ENCODE measurements at places on chromosomes 2 and 18.

GRCh38 chr2:86037795-86038192 is 67.9 kb downstream of the POLR1A start:
- DNase-seq, result no peak

DNA sequence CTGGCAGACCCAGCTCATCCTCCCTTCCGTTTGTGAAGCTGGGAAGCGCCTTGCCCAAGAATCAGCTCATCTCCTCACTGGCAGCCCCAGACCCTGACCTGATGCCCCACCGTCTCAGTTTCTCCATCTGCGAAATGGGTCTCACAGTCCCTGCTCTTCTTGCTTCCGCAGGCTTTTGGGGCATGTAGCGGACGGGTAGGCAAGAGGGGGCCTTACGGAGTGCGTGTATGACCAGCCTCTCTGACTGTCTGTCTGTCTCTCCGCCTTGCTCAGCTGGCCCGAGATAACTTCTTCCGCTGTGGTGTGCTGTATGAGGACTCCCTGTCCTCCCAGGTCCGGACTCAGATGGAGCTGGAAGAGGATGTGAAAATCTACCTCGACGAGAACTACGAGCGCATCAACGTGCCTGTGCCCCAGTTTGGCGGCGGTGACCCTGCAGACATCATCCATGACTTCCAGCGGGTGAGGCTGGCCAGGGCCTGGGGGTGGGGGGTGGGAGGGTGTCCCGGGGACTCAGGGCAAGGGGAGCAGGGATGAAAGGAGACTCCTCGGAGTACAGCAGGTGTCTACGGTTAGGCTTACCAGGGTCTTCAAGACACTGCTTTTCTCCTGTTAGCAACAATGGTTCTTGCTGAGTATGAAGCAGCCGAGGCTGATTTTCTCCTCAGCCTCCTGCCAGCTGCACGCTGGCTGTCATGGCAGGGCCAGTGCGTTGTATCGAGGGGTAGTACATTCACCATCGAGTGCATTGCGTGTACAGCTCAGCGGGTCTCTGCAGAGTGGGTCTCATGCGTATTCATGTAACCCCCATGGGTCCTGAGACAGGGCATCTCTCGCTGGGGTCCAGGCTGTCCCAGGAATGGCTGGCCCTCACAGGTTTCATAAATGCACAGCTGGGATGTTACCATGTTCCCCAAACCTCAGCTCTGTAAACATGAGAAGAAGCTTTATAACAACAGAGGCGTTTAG is 10.9 kb downstream of the ITM2C start:
- DNase-seq, result no peak

- no peak for DNase-seq
These were observed 219.6 kb downstream of the LTBP1 start for GRCh38 chr2:33166287-33166881.

- no peak for DNase-seq
These were observed 214.1 kb downstream of the TWIST2 start for GRCh38 chr2:239061824-239062570.

DNA sequence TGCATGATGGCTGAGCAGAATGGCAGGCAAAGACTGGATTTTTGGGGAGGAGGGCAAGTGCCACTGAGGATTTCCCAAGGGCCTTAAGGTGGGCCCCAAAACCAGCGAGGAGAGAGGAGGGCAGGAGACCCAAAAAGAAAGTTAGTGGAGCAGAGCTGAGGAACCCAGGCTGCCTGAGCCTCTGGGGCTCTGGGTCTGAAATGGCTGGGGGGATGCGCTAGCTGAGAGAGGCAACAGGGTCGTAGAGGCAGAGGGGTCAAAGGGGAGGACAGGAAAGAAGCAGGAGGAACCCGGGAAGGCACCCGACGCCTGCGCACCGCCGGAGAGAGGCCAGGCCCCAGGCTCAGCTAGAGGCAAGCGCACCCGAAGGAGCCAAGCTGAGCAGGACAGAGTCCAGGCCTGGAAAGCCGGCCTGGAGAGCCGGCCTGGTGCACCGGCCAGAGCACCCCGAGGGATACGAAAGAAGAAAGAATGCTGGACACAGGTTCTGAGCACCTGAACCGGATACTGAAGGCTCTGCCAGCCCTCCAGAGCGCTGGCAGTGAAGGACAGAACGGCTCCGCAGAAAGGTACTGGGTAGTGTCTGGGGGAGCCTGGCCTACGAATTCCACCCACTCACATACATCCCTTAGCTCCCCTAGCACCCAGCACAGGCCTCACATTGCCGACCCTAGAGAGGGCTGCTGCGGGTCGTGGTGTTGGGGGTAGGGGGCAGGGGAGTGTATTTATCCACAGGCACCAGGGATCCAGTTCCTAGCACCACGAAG is 39.5 kb upstream of the ATP6V1B1 start:
- no peak for DNase-seq

DNA sequence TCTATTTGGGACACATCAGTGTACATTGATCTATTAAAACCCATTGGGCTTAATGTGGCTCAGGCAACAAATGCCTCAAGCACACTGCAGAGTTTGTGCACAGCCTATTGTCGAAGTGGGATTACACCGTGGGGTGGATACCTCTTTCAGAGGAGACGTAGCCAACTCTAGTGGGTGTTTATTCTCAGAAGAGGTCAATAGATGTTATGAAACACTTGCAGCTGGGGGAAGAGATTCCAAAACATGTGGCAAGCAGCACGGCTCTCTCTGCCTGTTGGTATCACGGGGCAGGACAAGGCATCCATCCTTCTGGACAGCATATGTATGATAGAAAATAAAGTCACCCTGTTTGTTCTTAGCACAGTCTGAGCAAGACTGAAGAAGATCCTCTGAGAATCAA is 121.4 kb upstream of the COPS8 start:
- no peak for DNase-seq

DNA sequence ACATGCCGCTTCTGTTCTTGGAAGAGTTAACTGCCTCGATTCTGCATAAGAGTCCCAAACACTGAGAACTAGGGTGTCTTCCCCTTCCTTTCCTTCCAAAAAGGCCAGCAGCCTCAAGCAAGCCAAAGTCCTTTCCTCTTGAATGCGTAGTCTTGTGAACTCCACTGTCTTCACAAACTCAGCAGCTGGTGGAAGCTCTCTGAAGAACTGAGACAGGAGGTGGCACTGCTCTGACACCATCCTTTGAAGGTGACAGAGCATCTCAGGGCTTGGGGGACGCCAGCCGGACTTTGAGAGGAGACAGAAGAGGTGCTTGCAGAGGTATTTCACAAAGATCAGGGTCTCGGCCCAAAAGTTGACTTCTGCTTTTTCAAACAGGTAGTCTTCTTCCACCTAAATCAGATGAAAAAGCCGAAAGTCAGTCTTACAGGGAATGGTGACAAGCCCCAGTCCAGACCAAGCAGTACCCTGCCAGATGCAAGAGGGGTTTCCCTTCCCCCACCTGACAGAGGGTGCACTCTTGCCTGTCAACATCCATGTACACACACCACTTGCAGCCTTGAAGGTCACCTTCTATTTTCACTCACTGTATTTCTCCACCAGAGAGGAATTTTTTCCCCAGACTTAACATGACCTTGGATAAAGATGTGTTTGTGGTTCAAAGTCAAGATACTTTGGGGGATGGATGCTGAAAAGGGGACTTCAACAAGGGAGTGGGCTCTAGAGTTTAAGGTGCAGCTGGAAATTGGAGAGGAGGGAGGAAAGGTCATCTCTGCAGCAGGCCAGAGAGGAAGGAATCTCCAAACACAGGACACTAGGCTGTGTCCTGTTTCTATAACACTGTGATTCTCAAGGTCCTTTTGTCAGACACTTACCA is 4.8 kb upstream of the ZFP36L2 start:
- DNase-seq, result no peak

DNA sequence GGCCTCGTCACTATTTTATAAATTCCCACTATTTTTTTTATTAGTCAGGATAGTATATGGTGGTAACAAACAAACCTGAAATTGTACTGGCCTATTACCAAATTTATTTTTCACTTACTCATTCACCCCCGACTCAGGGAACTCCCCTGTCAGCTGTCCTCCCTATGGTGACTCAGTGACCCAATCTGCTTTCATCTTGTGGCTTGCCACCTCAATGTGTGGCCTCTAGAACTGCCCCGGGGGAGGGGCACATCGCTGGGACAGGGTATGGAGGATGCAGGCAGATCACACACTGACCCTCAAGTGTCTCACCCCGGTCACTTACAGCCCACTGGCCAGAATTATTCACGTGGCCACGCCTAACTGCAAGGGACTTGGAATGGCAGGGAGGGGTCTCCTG is 71.6 kb downstream of the ACTR2 start:
- DNase-seq, result no peak

DNA sequence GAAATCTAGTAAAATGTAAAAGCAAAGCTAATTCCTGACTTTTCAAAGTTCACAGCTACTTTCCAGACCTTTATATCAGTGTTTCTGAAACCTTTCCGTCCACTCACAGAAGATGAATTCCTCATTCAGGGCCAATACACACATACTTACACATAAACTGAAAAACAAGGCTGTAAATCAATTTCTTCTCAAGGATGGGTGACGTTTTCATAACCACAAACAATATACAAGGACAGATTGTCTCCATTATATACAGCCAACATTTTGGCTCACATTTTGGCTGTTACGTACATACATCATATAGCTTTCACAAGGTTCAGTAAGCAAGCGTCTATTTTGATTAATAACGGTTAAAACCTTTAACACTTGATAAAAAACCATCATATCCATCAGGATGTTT is 1.4 kb downstream of the RPRD1A start:
- DNase-seq, result no peak

DNA sequence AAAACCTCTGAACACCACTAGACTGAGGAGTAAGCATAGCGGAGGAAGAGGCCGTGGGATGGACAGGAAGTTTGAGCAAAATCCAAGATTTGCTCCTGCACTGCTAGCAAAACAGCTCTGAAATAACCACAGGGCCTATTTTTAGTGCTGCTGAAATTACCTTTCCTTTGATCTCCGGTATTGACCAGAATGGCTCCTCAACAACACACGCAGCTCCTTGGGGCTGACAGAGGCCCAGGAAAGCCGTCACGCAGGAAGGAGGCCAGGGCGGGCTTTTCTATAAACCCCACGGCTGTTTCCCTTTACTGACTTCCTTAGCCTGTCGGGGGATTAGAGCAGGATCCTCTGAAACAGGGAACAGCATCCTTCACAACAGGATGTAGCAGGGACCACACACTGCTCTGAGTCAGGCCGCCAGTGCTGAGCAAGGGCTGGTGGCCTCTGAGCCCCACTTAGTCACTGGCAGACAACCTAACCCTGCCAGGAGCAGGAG is 80.8 kb upstream of the LCLAT1 start:
- peak; percentile 19 for DNase-seq

DNA sequence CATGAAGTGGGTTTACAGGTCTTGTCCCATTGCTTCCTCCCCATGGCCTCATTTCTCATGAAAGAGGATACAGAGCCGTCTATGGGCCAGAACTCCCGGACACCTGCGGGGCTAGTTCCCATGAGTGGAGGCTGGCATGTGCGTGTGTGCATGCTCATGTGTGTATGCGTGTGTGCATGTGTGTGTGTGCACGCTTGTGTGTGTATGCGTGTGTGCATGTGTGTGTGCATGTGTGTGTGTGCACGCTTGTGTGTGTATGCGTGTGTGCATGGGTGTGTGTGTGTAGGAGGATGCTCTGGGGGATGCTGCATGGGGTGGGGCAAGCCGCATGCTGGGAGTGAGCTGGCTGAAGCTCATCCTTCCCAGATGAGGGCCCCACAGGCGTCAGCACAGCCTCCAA is 20.8 kb downstream of the INHBB start:
- no peak for DNase-seq

DNA sequence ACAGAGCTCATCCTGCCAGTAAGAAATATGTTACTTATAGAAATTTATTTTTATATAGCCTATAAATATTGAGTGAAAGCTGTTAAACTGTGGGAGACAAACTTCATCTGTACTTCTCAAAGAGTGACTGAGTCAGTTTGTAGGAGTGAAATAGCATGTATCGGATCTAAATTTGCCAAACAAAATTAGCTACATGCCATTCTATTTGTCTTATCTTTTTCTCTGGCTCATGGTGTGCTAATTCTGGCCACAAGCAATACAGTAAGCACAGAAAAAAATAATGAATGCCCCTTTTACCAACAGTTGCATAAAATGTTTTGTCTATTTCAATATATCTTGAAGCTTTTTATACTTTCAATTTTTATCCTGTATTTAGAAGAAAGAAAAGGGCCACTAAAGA is 12.5 kb downstream of the ERBB4 start:
- DNase-seq, result no peak

DNA sequence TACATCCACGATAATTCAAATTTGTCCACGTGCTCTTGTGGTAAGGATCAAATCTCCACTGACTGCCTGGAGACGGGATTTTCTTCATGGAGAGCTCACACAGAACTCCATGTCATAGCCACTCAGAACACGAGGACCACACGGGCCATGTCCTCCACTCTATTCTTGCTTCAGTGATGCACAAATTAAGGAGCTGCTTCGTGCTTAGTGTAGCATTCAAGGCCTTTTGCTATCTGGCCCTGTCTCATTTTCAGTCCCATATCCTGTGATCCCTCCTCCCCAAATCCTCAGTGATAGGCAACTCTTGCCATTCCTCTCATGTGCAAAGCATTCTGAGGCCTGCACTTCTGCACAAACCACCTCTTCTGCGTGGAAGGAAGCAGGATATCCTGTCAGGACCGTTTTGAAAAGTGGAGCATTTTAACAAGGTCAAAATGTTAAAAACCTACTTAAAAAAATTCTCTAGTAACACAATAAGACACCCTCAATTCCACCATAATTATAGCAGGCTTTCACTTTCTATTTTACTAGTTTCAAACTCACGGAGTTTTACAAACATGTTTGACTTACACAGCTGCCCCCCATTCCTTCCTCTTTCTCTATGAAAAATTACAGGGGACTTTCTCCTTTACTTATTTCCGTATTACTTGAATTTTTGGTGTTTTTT is 35.2 kb downstream of the ST3GAL5 start:
- peak; percentile 70 for DNase-seq

- peak; percentile 16 for DNase-seq
These were observed 13.2 kb downstream of the PRELID3A start for GRCh38 chr18:12420821-12421421.

- peak; percentile 82 for DNase-seq
These were observed 42.4 kb upstream of the MTIF2 start for GRCh38 chr2:55311444-55311870.

DNA sequence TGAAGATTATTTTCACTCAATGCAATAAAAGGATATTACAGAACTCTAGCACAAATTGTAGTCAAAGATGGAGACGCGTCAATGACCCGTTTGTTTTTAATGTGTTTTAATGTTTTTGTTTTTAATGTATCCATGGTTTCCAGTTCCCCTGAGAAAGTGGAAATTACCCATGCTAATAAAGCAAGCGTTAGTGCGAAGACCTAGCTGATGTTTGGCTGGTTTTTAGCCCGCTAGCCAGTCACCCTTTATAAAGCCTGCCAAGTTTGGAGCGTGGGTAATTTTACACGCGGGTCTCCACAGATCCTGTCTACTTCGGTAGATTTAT is 430 bp upstream of the CHMP1B start:
- no peak for DNase-seq

Data from GM12865 (cell line).